ENCODE measurements at places on chromosomes 1 and 21.

GRCh38 chr1:192973988-192974387, 85.2 kb downstream of the UCHL5 start:
- DNase-seq: no peak

DNA sequence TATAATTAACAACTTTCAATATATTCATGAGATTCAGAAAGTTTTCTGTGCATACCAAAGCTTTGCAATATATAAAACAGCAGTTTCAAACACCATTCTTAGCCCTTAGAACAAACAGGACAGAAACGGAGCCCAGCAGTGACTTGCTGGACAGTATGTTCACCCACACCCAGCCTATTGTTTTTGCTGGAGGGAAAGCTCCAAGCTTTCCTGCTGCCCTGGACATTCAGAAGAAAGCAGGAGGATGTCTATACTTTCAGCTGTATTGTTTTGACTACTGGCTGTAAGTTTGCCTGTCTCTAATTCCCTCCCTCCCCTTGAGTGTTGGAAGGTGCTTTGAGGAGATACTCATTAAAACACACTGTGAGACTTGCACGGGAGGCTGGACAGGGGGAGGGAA, 9.6 kb downstream of the DENND2C start:
- DNase-seq: no peak

DNA sequence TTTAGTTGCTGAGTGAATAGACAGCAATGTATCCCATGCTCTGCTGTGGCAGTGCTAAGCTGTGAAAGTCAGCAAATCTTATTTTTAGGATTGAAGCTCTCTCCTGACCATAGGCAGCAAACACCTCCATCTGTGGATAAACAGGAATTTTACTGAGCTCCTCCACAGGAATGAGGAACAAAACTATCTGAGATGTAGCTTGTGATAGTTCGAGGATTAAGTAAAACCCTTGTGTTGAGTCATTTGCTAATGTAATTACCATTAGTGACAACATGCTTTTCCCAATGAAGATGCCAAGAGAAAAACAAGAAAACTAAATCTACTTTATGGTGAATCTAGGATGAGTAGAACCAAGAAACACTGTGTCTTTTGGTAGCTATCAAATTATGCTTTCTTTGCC, 122.7 kb downstream of the CLEC20A start:
- no peak for DNase-seq

GRCh38 chr1:7399514-7400125, 371.5 kb upstream of the VAMP3 start:
- no peak for DNase-seq

DNA sequence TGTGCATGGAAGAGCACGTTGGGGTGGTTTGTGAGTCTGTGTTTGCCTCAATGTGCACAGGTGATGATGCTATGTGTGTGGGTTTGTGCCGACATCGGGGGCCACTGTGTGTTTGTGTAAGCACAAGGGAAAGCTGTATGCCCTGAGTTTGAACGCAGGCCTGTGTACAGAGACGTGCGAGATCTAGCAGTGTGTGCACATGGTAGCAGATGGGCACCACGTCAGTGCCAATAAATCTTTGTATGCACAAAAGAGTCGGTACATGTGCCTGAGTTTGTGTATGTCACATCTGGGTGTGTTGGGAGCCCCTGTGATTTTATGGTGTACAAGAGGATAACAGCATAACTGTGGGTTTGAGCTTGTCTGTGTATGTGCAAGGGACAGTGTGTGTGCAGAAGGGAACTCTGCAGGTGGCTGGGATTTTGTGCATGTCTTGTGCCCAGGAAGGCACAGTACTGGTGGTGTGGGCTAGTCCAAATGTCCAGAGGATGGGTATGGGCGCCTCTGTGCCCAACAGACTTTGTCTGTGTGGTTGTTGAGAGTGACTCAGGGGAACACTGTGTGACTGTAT, 32.0 kb upstream of the WASF2 start:
- no peak for DNase-seq

DNA sequence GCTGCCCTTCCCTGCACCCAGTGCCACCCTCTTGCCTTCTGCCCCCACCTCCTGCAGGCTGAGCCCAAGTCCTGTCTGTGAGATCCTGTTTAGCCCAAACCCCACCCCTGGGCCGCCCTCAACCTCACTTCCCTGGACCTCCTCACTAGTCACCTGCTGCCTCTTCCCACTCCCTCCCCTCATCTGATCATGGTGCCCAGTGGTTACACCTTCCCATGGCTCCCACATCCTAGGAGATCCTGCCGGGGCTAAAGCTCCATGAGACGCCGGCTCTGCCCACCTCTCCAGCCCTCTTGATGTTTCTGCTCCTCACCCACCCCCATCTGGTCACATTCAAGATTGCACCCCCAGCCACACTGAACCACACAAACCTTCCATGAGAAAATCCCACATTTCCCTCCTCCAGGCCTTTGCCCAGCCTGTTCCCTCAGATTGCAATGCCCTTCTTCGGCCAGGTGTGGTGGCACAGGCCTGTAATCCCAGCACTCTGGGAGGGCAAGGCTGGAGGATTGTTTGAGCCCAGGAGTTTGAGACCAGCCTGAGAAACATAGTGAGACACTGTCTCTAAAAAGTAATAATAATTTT, 17.0 kb downstream of the TTC39A start:
- no peak for DNase-seq

GRCh38 chr1:116886291-116886878, 23.3 kb upstream of the PTGFRN start:
- no peak for DNase-seq

GRCh38 chr21:32470206-32470605, 57.7 kb downstream of the EVA1C start:
- no peak for DNase-seq

DNA sequence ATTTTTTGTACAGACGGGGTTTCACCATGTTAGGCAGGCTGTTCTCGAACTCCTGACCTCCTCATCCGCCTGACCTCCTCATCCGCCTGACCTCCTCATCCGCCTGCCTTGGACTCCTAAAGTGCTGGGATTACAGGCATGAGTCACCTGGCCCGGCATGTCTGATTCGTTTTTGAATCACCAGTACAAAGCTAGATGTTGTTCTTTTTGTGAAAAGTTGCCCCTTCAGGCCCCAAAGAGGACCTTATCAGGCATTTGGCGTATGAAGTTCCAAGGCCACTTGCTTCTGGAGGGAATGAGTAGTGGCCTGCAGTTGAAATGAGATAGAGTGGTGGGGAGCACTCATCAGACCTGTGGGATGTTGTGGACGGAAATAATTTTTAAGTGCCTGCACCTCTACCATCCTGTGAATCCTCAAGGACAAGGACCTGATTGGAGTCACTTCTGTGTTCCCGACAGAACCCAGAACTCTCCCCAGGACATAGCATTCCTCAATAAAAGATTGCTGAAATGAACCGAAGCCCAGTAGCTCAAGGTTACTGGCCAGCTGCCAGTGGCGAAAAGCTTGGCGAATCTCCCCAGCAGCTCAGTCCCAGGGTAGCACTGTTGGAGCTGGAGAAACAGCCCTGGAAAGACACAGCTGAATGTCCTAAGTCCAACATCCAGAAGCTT, 50.1 kb downstream of the NDUFS5 start:
- no peak for DNase-seq

- DNase-seq: no peak
Observed at GRCh38 chr1:41764656-41765055, 154.1 kb downstream of the HIVEP3 start.

- DNase-seq: no peak
Observed at GRCh38 chr1:17201201-17202021, 3.5 kb upstream of the PADI1 start.

DNA sequence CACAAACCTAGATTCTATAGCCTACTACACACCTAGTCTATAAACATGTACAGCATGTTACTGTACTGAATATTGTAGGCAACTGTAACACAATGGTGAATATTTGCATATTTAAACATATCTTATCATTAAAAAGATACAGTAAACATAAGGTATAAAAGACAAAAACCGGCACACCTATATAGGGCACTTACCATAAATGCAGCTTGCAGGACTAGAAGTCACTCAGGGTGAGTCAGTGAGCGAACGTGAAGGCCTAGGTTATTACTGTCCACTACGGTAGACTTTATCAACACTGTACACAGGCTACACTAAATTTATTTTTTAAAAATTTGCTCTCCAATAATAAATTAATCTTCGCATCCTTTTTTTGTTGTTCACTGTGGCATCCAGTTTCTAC, 13.3 kb downstream of the PSMG1 start:
- DNase-seq: no peak

DNA sequence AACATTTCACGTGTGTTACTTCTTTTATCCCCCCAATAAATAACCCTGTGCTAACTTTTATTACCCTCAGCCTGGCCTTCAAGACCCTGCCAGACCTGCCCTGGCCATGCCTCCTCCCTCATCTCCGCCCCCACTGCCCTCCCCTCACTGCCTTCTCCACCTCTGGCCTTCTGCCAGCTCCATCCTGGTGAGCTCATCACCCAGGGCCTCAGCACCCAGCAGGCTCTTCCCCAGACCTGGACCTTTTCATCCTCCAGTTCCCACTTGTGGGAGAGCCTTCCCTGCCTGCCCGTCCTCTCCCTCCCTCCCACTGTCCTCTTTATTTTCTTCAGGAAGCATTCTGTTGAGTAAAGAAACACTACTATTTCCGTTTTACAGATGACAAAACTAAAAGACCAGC, 72.0 kb downstream of the SLC66A1 start:
- no peak for DNase-seq

DNA sequence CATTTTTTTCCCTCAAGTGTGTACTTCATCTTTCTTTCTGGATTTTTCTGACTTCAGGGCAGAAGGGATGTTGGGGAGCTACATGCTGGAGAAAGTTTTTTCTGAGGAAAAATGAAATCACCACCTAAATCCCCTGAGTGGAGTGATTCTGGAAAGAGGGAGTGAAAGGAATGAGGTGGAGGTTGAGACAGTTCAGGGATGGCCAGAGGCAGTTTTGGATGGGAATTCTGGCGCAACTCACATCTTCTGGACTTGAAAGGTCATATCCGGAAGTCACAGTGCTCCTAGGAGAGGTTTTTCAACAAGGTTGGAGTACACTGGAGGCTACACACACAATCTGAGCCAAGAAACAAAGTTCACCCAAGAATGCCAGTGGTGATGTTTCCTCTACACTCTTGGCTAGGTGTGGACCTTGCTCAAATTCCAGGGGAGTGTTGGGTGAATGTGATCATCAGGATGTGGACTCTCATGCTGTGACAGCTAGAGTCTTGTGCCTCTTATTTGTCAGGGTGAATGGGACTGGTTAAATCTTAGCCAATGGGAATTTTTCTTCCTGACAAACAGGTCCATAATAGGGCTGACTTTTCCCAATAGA, 161.5 kb downstream of the HLX start:
- no peak for DNase-seq

- DNase-seq: no peak
Observed at GRCh38 chr1:75265792-75266191, 131.6 kb downstream of the LHX8 start.

DNA sequence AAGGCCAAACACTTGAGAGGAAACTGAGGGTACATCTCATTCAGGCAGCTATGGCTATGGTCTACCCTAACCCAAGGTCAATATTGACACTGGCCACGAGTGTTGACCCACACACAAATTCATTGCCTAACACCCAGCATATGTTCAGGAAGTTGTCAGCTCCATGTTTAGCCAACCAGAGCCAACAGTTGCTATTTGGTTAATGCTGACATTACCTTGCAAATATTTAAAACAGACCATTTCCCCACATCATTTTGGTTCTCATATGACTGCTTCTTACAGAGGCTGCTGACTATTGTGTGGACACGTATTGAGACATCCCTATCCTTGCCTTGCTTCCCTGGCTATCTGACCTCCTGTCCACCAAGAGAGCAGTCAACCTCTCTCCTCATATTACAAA, 97.3 kb downstream of the LMX1A start:
- DNase-seq: no peak

DNA sequence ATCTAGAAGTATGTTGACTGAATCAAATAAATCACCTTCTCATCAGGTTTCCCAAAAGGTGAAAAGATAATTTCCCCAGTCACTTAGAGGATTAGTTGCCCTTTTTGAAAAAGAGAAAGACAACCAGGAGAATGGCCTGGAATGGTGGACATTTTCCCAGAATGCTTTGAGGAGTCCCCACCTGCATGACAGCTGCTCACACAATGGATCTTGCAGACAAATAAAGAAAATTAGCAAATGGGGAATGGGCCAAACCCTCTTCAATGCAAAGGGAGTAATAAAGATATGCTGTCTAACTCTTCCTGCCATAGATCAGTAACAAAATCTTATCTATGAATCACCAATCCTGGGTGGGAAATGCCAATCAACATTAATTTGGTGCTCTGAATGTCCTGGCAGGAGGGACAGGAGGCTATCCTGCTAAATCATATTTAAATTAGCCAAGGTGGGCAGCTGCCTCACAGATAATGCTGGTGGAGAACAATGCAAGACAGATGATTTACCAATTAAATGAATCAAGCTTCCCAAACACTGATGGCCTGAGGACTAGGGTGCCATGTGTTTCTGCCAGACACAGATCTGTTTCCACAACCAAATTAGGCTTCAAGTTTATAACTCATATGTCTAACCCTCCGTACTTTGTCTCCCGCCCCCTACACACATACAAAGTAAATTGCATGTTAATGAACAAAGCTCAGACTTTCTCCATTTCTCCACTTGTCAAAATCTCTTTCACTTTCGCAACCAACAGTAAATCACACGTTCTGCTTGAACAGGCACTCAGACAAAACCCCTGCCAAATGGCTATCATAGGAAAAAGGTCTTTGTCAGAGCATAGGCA, 488.0 kb upstream of the PLXNA2 start:
- DNase-seq: no peak

GRCh38 chr1:89929467-89930063, 65.3 kb upstream of the ZNF326 start:
- no peak for DNase-seq

GRCh38 chr1:84356881-84357280, 41.4 kb upstream of the DNASE2B start:
- DNase-seq: no peak

DNA sequence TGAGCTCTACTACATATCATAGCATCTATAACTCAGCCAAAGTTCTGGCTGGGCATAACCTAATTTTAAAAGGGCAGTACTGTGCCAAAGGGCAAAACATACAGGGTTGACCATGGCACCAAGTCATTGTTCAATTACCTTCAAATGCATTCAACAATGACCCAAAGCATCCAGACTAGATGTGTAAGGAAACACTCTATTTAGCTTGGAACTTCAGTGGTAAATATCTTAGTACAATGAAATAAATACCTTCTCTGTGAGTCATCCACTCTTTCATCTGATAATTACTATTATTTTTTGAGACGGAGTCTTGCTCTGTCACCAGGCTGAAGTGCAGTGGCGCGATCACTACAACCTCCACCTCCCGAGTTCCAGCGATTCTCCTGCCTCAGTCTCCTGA, 70.0 kb downstream of the NVL start:
- DNase-seq: no peak

- no peak for DNase-seq
Observed at GRCh38 chr1:18175530-18176377, 68.2 kb downstream of the IGSF21 start.

GRCh38 chr1:7097938-7098592, 312.8 kb downstream of the CAMTA1 start:
- DNase-seq: no peak

Data from AG04450 (cell line).